SK-N-DZ (cell line): ENCODE measurements at places on chromosomes 11 and 22.

- no peak for DNase-seq
Observed at GRCh38 chr11:68199295-68199987, 13.7 kb downstream of the KMT5B start.

DNA sequence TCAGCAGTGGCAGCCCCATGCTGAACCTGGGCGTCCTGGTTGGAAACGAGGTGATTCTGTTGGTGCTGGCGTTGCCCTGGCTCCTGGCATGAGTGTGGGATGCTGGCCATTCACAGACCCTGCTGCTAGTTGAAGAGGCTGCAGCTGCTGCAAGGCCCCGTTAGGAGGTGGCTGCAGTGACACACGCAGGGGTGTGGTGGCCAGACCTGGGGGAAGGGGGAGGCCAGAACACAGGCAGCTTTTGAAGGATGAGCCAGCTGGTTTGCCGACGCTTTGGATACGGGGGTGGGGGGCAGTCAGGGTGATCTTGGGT is 77.2 kb downstream of the MORC2 start:
- DNase-seq, result no peak

DNA sequence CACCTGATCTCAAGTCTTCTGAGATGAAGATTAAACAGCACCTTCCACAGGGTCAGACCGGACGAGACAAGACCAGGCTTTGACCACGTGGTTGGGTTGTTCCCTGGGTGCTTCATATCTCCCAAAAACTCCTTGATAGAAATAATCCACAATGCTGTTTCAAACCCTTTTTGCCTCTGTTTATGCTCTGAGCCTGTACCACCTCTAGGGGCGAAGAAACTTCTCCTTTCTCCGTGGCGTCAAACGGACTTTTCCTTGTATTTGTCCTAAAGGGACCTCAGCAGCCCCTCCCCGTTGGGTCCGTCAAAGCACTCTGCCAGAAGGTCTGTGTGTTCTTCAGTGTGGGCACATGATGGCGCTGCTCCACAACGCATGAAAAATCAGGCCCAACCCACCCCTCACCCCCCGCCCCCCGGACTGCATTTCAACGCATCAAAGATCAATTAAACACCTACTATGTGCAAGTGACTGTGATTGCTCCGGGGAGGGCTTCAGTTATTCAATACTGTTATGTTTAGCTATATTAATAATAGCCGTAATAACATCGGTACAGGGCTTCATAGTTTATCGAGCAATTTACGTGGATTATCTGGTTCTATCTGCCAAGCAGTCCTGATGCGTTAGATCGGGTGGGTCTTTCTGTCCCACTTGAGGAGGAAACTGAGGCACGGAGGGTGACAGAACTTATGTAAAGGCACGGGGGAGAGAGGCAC is 17.3 kb upstream of the EIF3D start:
- DNase-seq, result peak; percentile 58

GRCh38 chr22:41880653-41881052 is 34.2 kb downstream of the SHISA8 start:
- DNase-seq, result no peak

DNA sequence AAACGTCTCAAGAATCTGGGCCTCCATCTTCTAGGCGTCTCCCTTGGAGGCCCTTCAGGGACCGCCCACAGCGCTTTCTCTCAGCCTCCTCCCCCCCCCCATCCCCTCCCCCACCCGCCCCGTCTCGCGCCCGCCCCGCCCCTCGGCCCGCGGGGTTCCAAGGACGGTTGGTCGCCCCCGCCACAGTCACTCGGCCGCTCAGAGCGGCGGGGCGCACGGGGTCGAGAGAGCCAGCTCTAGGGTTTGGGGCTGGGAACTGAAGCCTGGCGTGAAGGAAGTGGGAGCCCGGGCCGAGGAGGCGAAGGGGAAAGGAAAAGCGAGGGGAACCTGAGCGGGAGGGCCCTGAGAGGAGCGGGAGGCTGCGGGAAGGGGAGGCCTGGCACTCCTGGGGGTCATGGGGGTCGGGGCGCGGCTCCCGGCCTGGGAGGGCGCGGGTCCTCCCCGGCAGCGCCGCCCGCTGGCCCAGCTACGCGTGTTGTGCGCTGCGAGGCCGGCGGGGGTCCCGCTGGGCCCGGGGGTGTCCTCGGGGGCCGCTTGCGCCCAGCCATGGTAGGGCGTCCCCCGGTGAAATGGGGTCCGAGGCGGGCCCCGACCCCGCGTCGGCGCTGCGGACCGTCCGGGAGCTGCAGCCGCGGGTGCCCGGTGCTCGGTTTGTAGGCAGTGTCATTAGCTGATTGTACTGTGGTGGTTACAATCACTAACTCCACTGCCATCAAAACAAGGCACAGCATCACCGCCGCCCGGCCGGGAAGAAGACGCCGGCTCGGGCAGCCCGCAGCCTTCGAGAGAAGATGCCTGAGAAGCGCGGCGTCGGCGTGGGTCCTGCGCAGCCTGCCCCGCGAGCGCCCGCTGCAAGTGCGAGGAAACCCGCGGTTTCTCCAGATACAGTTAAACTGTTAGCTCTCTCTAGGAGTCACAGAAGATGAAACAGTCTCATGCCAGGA is at the start of gene BTG4:
BTG4 (minus strand) TSS at position 91 of the 944 bp plus-strand sequence. CDS start 13,610 bp downstream, outside the sequence.
- no peak for DNase-seq

- DNase-seq, result peak; percentile 3
Observed at GRCh38 chr11:112255067-112255720, 5.5 kb downstream of the PLET1 start.
